IMR-90 (cell line): ENCODE measurements at places on chromosomes 16 and 17.

GRCh38 chr17:1203111-1203966, 23.6 kb upstream of the ABR start:
- no peak overlapping the region; the same call in 1 of the 2 replicates for H3K27ac ChIP-seq
- peak overlapping the region; percentile 62 for H3K4me3 ChIP-seq
- H3K27me3 ChIP-seq, result peaks cover 10% of the 10 kb centered on the region
- H3K4me1 ChIP-seq, result no peaks in the 10 kb centered on the region

DNA sequence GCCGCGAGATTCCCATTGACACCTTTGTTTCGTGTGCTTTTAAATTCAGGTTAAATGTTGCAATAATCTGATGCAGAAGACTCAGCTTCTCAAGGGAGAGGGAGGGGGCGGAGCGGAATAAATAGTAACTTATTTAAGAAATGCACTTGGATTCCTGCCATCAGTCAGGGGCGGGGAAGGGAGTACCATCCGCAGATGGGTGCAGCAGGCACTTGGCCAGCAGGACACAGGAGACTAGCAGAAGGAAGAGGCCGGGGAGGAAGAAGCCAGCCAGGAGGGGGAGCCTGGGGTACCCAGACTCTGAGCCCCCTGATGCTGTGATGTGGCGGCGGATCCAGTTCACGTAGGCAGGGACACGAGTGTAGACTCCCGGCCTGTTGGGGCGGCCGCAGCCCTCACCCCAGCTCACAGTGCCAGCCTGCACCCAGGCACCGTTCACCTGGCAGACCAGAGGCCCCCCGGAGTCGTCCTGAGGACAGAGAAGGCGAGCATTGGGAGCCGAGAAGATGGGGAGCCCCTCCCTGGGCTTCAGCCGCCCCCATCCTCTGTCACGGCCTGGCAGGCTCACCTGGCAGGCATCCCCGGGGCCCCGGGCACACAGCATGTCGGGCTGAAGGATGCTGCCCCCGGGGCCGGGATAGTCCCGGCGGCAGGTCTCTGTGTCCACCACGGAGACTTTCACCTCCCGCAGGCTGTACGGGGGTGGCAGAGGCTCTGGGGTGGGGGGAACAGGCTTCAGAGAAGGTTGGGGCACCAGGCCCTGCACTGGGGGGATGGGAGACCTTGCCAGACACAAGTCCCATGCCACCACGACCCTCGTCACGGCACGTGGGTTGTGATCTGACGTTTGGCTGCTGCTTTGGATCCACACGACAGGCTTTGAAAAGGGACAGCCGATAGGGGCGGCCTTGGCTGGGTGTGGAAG, 3.2 kb downstream of the TPSG1 start:
- no peak for DNase-seq
- peaks cover 2% of the 10 kb centered on the region; the same call in 1 of the 2 replicates for H3K36me3 ChIP-seq
- H3K27me3 ChIP-seq, result no peaks in the 10 kb centered on the region; the same call in 1 of the 2 replicates
- no peaks in the 10 kb centered on the region for H3K4me1 ChIP-seq
- H3K27ac ChIP-seq, result no peak overlapping the region

- H3K4me1 ChIP-seq, result peaks cover 7% of the 10 kb centered on the region
- peaks cover 18% of the 10 kb centered on the region for H3K27me3 ChIP-seq
Measured at GRCh38 chr17:39116224-39116623, 35.2 kb downstream of the PLXDC1 start.

DNA sequence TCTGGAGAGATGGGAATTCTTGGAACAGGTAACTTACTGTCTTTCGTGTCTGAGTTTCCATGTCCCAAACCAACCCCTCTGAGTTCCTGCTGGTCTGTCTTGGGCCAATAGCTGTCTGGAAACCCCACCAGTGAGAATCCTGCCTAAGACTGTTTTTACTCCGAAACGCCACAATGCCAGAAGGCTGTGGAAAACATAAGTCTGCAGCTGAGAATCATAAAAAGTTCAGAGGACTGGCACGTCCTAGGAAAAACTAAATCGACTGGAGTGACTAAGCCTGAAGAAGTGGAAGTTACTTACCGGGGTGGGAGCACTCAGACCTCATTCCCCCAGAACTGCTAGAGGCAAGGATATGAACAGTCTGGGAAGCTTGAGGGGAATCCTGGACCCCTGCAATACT, 13.3 kb downstream of the LRRC75A start:
- H3K4me3 ChIP-seq, result no peak overlapping the region
- H3K27ac ChIP-seq, result no peak overlapping the region
- DNase-seq, result no peak
- H3K36me3 ChIP-seq, result no peaks in the 10 kb centered on the region
- no peaks in the 10 kb centered on the region for H3K27me3 ChIP-seq

GRCh38 chr17:35605678-35606077, 18.6 kb downstream of the AP2B1 start:
- peak overlapping the region; percentile 40; the same call in 1 of the 2 replicates for H3K27ac ChIP-seq
- H3K27me3 ChIP-seq, result no peaks in the 10 kb centered on the region
- H3K4me3 ChIP-seq, result no peak overlapping the region
- peaks cover 29% of the 10 kb centered on the region for H3K36me3 ChIP-seq
- DNase-seq, result peak; percentile 73
- H3K4me1 ChIP-seq, result peaks cover 10% of the 10 kb centered on the region

- no peak overlapping the region for H3K27ac ChIP-seq
- no peak for DNase-seq
- H3K4me3 ChIP-seq, result no peak overlapping the region
- no peaks in the 10 kb centered on the region for H3K4me1 ChIP-seq
- H3K36me3 ChIP-seq, result no peaks in the 10 kb centered on the region
Measured at GRCh38 chr17:55959756-55960155, 193.5 kb upstream of the ANKFN1 start.
